ENCODE measurements at places on chromosomes 2 and 18.

- no peak for DNase-seq
These were observed 141.0 kb downstream of the INHBB start for GRCh38 chr2:120486946-120487345.

DNA sequence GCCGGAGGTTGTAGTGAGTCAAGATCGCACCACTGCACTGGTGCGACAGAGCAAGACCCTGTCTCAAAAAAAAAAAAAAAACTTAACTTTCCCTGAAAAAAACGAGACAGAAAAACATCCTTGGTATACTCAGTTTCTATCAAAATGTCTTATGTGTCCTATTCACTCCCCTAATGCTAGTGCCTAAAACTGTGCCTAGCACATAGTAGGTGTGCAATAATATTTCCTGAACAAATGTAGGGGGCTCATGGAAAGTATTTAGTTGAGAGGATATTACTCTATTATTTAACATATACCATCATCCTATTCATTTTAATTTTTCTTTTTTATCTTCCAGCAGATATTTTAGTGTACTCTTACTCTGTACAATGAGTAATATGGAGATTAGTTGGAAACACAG is 103.7 kb upstream of the CYP20A1 start:
- DNase-seq: no peak

GRCh38 chr2:221807706-221808105 is 235.6 kb upstream of the EPHA4 start:
- DNase-seq: no peak

- DNase-seq: no peak
These were observed 59.3 kb downstream of the PRKRA start for GRCh38 chr2:178391701-178392100.

DNA sequence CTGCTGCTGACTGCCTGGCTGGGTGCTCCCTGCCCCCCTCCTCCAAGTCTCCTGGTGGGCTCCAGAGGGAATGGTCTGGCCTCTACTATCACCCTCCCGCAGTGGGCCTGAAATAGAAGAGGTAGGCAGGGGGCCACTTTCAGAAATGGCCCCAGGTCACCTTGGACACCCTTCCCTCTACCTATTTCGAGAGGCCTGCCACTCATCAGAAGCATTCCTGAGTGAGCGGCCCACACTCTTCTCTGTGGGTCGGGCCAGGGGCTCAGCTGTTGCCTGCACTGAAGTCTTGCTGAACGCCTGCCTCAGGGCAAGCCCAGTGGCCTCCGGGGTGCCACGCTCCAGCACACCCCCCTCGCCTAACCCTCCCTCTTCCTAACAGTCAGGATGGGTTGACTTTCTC is 124.9 kb downstream of the TNS1 start:
- DNase-seq: no peak

- DNase-seq: no peak
These were observed 73.7 kb downstream of the DNER start for GRCh38 chr2:229640636-229641035.

DNA sequence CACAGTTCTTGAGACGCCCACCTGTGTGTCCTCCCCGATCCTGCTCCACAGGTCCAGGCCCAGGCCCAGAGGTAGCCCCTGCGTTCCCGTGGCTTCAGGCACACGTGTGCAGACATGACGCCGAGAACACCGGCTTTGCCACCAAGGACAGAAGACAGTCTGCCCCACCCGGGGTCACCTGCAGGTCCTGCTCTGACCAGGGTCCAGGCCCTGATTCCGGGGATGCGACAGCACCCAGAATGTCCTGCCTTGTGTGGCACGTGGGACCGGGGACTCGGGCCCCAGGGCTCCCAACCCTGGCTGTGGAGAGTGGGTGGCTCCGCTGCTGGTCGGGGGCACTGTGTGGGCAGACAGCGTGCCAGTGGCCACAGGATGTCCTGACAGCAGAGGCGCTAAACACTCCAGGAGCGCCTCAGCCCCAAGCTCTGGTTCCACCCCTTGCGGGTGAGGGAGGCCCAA is 36.9 kb downstream of the ADI1 start:
- no peak for DNase-seq

GRCh38 chr2:215773728-215774127 is 239.6 kb downstream of the MREG start:
- DNase-seq: no peak

GRCh38 chr2:224027070-224027469 is 12.0 kb downstream of the SERPINE2 start:
- DNase-seq: no peak

- DNase-seq: no peak
These were observed 23.0 kb downstream of the TET3 start for GRCh38 chr2:74007711-74008110.

GRCh38 chr2:115162494-115163293 is 720.3 kb downstream of the DPP10 start:
- DNase-seq: no peak

DNA sequence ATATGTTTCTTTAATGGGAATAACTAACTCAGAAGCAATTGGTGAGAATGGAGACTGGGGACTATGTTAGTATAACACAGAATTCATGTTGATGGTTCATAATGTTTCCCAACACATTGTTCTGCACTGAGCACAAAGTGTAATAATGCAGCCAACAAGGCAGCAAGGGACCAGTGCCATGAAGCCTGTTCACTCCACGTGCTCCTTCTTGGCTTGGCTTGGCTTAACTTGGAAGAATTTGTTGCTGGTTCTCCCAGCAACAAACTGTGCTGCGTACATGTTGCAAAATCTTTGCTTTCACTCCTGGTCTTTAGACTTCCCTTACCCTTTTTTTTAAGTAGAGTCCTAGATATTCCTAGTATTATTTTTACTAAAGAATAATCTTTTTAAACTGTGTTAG is 129.7 kb downstream of the MAP3K20 start:
- no peak for DNase-seq

DNA sequence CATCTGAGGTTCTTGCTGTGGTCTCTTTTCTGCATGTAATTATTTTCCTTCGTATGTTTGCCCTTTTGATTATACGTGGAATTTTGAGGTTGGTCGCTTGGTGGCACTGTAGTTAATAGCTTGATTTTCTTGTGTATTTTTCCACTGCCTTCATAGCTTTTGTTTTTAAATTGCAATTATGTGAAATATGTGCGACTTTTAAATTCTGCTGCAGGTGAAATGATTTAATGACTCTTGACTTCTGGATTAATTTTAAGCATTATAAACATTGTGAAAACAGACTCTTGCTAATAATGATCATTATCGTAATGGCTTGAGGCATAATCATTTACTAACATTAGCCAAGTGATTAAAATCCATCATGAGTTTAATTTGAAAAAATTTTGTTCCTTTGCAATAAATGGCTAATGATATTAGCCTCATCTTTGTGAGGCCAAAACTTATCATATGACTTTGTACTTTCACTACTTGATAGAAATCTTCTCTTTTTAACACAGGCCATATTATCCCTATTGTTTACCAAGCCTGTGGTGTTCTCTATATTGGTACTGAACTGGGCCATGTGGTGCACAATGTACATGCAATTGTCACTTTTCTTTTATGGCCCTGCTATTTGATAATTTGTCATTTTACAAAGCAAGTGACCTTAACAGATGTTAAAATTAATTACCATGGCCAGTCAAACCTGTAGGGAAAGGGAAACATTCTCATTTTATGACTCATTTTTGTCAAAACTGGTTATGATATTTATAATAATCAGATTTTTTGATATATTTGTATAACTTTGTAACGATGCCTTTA is 62.8 kb upstream of the NEUROD1 start:
- no peak for DNase-seq

DNA sequence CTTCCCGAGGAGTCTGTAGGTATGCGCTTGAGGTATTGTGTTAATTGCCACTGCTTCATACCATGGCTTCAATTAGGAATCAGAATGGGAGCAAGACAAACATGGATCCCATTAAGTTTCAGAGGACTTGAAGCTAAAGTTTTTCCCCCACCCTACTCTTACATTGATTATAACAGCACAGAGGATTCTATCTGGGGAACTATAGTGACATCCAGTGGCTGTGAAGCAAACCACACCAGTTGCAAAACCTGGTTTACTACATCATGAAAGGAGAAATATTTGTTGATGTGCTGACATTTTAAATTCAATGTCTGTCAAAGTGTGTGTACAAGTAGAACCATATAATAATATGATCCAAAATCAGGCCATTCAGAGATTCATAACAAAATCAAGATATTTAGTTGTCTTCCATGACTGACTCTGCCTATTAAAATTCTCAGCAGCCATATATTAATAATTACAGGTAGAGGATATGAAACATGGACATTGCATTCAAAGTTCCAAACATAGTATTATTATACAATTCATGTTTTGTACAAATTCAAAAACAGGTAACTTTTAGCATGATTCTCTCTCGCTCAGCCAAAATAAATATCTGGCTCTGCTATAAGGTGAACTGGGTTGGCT is 82.9 kb downstream of the GRB14 start:
- no peak for DNase-seq

DNA sequence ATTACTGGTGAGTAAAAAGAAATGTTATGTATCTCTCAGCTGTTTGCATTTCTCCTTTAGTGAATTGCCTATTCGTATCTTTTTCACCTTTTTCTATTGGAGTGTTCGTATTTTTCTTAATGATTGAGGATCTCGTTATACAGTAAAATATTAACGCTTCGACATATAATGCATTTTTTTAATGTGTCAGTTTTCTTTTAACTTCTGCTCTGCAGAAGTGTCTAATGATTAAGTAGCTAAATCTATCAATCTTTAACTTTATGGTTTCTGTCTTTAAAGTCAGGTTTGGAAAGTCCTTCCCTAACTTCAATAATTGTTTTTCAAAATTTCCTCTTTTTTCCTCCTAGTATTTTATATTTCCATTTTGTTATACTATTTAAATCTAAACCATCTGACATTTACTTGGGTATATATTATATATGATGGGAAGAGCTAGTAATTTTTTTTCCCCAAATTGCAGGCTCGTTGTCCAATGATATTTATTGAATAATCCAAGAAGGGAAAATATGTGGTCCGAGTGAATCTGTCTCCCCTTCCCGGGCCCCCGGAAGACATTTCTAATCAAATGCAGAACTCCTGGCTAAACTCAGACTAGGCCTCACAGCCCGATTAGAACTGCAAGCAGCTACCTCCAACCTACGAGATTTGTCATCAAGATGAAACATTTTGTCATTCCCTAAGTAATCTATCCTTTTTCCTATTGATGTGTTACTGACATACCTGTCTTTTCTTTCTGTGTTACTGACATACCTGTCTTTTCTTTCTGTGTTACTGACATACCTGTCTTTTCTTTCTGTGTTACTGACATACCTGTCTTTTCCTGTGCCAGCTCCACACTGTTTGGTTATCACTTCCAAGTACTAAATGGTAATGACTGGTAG is 17.2 kb downstream of the PCBP1 start:
- no peak for DNase-seq

DNA sequence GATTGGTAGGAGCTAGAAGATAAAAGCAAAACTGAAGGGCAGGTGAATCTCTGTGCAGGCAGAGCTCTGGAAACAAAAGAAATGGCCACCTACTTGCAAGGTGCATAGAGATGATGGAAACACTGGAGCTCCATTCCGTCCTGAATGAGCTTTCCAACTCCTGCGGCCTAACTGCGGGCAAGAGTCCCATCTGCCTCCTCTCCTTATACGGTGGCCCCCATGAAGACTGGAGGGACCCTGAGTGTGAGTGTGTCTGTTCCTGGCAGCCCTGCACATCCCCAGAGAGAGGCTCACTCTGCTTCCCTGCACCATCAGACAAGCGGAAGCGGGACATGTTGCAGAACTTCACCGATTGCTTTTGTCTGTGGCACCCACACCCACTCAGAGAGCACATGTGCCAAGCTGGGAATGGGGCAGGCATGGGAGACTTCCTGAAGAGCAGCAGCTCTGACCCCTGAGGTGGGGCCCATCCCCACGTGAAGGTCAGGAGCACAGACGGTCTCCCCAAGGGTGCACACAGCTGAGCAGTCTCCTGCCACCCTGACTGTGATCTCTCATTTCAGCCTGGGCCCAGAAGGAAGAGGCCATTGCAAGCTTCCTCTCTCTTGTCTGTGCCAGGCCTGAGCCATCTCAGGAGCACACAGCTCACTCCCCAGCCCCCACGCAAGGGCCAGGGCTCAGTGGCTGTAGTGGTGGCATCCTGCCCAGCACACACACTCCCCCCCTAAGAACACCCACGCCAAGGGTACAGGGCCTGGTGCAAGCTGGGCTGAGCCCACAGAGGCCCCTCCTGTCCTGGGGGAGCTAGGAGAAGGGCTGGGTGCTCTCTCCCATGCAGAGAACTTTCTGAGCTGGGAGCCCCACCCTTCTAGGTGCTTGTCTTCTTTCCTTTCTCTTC is 75.3 kb downstream of the STPG4 start:
- DNase-seq: no peak

DNA sequence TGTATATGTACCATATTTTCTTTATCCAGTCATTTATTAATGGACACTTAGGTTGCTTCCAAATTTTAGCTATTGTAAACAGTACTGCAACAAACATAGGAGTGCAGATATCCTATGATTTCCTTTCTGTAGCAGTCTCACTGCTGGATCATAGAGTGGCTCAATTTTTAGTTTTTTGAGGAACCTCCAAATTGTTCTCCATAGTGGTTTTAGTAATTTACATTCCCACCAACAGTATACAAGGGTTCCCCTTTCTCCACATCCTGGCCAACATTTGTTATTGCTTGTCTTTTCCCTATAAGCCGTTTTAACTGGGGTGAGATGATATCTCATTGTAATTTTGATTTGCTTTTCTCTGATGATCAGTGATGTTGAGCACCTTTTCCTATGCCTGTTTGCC is 114.3 kb downstream of the TMEM17 start:
- no peak for DNase-seq

GRCh38 chr18:36693931-36694620 is 134.7 kb downstream of the TPGS2 start:
- no peak for DNase-seq

DNA sequence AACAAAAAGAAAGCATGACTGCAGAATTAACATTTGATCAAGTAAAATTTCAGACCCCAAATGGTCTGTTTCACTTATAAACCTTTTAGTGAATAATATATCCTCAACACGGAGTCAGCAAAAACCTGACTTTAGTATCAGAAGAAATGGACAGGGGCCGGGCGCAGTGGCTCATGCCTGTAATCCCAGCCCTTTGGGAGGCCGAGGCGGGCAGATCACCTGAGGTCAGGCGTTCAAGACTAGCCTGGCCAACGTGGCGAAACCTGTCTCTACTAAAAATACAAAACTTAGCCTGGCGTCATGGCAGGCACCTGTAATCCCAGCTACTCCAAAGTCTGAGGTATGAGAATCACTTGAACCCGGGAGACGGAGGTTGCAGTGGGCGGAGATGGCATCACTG is 3.0 kb downstream of the OR6B3 start:
- DNase-seq: no peak

GRCh38 chr2:170969030-170969429 is 40.0 kb downstream of the GORASP2 start:
- DNase-seq: no peak

DNA sequence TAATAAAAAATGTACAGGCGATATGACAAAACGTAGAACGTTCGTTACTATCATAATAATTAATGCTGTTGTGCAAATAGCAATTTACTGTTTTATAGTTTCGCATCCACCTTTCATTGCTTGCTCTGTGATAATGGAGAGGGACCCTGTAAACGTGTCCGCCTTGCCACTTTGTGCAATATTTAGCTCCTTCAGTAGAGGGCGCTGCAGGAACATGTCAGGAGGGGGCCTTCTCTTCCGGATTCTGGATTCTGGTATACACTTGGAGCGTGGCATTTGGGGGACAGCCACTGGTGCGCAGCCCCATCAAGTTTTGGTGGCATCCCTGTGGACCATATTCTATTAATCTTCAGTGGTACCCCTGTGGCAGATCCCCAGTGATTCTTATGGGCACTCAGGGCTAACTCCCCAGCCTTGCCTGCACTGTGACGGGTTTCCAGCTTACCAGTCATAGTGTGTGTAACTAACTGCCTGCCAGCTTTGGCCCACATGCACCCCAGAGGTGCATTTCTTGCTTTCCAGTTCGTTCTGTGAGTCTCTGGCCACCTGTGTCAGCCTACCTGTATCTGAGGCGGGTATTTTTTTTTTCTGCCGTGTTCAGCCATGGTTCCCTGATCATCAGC is 140.3 kb downstream of the CYRIA start:
- no peak for DNase-seq

Data from stimulated activated CD4-positive, alpha-beta T cell treated with anti-CD3 and anti-CD28 coated beads, TNF-alpha, amount 100 ng/mL, for 1 hour (primary cell).